ENCODE measurements at places on chromosomes 6 and 20.

DNA sequence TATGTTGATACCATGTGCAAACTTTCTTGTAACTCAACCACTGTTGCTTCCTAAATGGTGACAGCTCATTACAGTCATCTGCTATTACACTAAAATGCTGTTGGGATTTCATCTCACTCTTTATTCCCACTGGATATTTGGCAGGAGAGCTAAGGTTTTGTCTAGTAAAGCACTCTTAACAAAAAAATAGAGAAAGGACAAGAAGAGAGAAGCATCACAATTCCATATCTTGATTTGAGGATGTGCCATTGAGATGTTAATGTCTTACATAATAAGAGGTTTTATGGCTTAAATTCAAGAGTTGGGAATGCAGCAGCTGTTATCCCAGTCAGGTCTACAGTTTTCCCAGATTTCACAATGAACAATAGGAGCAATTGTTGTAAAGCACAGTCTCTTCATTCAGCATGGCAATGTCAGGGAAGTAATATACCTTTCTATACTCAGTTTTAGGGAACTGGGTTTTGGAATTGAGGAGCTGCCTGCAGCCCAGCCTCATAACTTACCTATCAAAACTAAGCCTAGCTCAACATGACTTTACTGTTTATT lies 134.9 kb downstream of the ISM1 start:
- no peak for DNase-seq

- DNase-seq: peak; percentile 62
Measured at GRCh38 chr6:88376768-88377387, 210.7 kb upstream of the CNR1 start.

DNA sequence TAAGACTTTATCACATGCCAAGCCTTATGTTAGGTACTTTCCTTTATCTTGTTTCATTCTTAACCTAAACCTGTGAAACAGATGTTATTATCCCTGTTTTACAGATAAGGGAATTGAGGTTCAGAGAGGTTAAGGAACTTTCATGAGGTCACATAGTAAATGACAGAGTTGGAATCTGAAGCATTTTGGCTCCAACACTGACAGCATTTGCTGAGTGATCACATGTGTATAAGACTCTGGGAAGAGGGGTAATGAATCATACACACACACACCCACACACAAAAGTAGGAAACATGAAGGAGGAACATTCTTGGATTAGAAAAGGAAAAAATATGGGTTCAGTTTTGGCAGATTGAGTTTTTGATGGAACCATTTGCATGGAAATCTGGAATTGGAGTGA lies 212.5 kb downstream of the GJA1 start:
- peak; percentile 46 for DNase-seq

DNA sequence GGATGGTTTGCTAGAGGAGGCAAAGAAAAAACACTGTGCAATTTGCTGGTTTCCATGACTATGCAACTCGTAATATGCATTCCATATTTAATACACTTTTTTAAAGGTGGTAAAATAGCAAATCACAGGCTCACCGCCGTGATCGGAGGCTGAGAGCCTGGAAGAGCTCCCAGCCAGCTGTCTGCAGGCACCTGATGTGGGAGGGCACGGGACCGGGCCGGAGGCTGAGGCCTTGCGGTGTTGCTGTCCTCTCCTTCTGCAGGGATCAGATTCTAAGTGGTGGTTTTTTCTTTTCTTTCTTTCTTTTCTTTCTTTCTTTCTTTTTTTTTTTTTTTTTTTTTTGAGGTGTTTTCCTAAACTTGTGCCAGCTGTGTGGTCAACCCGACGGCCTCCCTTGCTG lies 282.3 kb downstream of the CDH4 start:
- DNase-seq: no peak

DNA sequence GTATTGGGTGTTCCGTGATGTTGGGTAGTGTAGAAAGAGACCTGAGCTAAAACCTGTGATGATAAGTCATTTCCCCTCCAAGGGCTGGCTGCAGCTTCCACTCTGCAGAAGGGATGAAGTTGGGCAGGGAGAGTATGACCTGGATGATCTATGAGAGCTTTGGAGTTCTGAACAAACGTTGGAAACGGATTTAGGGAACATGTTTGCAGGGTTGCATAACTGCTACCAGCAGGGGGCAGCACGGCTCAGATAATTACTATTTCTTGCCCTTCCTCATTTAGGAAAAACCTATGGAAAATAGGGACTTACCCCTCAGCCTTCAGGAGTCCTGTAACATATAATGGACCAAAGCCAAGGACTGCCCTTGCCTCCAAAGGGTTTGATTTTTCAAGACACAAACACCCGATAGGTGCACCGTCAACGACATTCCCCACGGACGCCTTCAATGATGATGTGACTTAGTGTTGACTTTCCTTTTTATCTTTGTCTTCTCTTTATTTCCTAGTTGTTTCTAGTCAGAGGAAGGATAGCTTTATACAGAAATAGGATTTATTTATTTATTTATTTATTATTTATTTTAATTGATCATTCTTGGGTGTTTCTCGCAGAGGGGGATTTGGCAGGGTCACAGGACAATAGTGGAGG lies 164.9 kb upstream of the SASH1 start:
- peak; percentile 79 for DNase-seq

GRCh38 chr6:156336733-156337132 lies 440.4 kb upstream of the ARID1B start:
- DNase-seq: no peak

DNA sequence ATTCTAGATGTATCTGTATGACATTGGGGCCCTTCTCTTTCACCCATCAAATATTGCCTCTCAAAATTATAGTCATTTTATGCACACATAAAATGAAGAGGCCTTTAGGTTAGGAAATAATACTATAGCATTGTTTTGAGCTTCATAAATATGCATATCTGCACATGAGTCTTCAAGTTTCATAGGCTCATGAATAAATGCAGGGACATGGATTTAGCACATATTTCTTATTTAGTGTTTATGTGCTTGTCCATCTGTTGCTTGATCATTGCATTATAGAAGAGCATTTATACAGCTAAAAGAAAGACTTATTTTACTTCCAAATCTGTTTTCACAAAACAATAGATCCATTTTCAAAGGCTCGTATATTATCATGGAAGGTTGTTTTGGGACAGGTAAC lies 455.8 kb downstream of the EPM2A start:
- DNase-seq: no peak

DNA sequence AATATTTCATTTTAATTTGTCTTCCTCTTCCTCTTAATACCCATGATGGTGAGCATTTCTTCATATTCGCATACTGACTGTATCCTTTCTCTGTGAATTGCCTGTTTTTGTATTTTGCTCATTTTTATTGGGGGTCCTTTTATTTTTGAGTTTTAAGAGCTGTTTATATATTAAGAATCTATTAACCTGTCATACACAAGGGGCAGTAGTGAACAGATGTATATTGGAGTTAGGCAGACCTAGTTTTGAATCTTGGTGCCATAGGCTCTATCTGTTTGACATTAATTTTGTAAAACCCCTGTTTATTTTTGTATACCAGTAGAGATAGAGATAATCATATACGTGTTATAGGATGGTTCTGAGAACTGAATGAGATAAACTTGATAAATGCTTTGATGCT lies 3.1 kb upstream of the WFDC5 start:
- no peak for DNase-seq

DNA sequence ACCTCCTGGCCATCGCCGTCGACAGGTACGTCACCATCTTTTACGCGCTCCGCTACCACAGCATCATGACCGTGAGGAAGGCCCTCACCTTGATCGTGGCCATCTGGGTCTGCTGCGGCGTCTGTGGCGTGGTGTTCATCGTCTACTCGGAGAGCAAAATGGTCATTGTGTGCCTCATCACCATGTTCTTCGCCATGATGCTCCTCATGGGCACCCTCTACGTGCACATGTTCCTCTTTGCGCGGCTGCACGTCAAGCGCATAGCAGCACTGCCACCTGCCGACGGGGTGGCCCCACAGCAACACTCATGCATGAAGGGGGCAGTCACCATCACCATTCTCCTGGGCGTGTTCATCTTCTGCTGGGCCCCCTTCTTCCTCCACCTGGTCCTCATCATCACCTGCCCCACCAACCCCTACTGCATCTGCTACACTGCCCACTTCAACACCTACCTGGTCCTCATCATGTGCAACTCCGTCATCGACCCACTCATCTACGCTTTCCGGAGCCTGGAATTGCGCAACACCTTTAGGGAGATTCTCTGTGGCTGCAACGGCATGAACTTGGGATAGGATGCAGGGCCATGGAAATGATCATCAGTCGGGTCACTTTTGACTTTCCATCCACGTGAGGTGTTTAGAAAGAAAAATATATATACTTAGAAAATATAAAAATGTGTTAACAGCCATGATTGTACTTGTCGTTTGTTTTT lies 868 bp downstream of the MC3R start:
- no peak for DNase-seq

- no peak for DNase-seq
Measured at GRCh38 chr20:48984575-48985219, 61.4 kb upstream of the CSE1L start.

- no peak for DNase-seq
Measured at GRCh38 chr6:41972826-41973225, 31.2 kb upstream of the CCND3 start.

- no peak for DNase-seq
Measured at GRCh38 chr6:128526152-128526914, 5.9 kb upstream of the PTPRK start.

GRCh38 chr6:167441715-167442206 lies 116.9 kb downstream of the TTLL2 start:
- no peak for DNase-seq

DNA sequence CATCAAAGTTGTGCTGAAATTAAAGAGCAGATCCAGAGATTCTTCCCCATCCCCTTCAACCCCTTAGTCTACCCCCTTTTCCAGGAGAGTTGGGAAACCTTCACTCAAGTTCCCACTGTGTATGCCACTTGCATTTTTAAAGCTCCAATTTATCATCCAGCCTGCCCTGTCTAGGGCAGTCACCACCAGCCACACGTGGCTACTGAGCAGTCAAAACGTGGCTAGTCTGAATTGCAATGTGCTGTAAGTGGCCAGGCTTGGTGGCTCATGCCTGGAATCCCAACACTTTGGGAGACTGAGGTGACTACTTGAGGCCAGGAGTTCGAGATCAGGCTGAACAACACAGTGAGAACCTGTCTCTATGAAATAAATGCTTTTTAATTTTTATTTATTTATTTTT lies 34.9 kb downstream of the ERGIC3 start:
- no peak for DNase-seq

DNA sequence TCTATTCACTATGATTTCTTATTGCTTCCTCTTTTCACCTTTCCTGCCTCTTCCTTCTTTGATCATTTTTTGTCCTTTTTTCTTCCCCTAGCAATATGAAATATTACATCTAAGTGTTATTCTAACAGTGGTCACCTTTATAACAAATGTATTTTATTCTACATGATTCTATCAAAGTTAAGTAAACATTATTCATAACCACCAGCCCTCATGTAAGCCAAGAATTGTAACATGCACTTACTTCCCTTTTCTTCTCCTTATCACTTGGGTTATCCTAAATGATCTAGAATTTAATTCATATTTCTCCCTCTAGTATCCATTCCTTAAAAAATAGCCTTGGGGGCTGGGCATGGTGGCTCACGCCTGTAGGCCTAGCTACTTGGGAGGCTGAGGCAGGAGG lies 88.3 kb upstream of the SLC22A23 start:
- no peak for DNase-seq

GRCh38 chr6:113318575-113318917 lies 538.6 kb upstream of the MARCKS start:
- no peak for DNase-seq

DNA sequence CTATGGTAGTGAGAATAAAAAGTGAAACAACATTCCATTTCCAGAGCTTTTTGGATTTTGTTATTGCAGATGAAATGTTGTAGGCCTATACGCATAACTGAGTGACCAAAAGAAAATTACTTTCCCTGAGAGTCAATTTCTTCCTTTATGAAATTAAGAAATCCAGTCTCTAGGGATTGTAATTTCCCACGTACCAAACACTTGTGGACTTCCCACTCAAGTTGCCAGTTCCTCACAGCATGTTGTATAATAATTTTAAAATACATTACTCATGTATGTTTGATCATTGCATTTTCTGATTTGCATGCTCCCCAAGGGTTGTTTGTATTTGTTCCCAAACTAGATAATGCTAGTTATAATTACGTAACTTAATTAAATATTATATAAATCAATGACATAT lies 12.0 kb upstream of the PRDM1 start:
- no peak for DNase-seq

Measured in adipocyte (in vitro differentiated cells).